ENCODE measurements at places on chromosomes 4 and X.

DNA sequence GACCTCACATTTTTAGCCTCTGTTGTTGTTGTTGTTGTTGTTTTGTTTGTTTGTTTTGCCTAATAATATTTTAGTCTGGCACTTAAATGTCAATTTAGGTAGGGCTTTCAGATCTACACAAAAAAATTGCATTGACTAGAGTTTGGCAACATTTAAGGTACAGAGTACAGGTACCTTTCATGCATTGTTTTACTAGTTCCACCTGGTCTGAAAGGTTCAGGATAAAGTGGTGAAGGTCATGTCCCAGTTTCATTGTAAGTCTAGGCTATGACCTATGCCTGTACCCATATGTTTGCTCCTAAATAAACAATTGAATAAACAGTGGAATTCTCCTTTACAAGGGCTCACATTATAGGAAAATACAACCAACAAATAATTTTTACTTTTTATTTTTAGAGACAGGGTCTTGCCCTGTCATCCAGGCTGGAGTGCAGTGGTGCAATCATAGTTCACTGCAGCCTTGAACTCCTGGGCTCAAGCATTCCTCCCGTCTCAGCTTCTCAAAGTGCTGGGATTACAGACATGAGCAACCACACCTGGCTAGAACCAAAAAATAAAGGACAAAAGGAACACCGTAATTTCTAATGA, 13.8 kb downstream of the RNF128 start:
- no peak for DNase-seq

GRCh38 chr4:154455111-154455510, 36.5 kb downstream of the DCHS2 start:
- DNase-seq = no peak

DNA sequence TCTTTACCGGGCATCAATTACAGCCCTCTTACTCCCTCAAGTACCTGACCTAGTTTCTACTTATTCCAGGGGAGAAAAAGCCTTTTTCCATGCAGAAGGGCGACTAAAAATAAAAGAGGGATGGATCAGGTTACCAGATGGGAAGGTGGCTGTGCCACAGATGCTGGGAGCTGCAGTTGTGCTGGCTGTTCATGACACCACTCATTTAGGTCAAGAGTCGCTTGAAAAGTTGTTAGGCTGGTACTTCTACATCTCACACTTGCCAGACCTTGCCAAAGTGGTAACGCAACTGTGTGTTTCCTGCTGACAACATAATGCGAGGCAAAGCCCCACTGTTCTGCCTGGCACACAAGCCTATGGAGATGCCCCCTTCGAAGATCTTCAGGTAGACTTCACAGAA, 148.4 kb upstream of the FGF16 start:
- DNase-seq = no peak

DNA sequence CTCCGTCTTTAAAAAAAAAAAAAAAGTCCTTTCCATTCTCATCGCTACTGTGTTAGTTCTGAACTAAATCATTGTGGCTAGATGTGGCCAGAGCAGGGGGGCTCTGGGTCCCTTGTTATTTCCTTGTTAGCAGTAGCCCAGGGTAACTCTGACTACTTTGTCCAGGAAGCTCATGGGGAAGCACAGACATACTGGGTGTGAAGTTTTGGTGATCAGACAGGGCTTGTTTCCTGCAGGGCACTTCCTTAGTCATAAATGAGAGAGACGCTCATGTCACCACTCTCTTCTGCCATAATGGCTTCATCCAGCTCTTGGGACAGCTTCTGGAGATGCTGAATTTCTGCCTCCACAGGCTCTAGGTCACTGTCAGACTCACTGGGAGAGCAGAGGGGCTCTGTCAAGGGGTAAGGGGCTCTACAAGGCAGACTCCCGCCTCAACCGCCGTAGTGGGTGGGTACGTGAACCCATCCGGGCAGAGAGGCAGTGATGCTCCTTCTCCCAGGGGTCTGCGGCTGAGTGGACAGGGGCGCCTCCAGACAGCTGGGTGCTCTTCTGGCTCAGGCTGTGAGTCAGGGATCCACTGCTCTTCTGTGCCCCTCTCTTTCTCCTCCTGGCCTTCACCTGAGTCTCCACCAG, 12.9 kb downstream of the STIM2 start:
- no peak for DNase-seq

- DNase-seq = no peak
Measured at GRCh38 chrX:39855748-39856129, 242.0 kb downstream of the BCOR start.

DNA sequence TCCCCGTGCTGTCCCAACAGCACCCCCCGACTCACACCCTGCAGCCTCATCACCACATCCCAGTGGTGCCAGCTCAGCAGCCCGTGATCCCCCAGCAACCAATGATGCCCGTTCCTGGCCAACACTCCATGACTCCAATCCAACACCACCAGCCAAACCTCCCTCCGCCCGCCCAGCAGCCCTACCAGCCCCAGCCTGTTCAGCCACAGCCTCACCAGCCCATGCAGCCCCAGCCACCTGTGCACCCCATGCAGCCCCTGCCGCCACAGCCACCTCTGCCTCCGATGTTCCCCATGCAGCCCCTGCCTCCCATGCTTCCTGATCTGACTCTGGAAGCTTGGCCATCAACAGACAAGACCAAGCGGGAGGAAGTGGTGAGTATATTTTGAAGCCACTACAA, 5.4 kb downstream of the AMELX start:
- DNase-seq = no peak
